ENCODE measurements at places on chromosomes 4 and X. TPM values are rescaled to one million over a fixed set of nuclear protein-coding genes. Genes with fewer than 3 reads are reported as not detected.

Gene UGT2A1
- total RNA-seq = not detected

- no peak for DNase-seq
These were observed 490.7 kb upstream of the PITX2 start for GRCh38 chr4:111113591-111113990.

GRCh38 chrX:69116077-69116476, 49.2 kb downstream of the PJA1 start:
- DNase-seq = no peak

- DNase-seq = no peak
These were observed 102.5 kb downstream of the FNIP2 start for GRCh38 chr4:158871335-158871724.

- no peak for DNase-seq
These were observed 408.6 kb downstream of the ADAM29 start for GRCh38 chr4:175326796-175327195.

DNA sequence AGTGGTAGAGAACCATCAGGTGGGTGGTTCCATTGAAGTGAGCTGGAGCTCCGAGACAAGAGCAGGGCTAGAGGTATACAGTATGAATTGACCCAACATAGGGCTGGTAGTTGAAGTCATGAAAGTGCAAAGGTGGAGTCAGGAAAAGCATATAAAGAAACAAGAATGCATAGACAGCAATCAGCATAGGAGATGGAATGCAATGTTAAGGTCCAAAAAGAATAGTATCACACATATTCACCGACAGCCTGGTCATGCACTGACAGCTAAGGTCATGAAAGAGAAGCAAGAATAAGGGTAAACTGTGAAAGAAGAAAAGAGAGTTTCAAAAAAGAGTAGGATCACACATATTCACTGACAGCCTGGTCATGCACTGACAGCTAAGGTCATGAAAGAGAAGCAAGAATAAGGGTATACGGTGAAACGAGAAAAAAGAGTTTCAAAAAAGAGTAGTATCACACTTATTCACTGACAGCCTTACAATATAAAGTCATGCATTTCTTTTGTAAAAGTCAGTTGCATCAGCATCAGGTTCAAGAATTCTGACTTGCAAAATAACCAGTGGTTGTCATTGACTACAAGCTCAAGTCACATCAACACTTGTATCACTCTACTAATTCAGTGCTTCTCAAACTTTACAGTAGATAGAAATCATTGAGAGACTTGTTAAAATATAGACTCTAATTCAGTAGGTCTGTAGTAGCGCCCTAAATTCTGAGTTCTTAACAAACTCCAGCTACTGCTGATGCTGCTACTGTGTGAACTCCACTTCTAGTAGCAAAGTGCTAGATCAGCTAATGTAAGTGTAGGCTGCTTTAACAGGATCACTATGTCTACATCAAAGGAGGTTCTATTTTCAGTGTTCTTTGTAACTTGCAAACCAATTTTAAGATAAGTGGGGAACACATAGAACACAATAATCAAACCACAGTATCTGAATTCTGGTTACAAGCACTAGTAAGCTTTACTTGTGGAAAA, 221.9 kb downstream of the PDGFC start:
- no peak for DNase-seq

DNA sequence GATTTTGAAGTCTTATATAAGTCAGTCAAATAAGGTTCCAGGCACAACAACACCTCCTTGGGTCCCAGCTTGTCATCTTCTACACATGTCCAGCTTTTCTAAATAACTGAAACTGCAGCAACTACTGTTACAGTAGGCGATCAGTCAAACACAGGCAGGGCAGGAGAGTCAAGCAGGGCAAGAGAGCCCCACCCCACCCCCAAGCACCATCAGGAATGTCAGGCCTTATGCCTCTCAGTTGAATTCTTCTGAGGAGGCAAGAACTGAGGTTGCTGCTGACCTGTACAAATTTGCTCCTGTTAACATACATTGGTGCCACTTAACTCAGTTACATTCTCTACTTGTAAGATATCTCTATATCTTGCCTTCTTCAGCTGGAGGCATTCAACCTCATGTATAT, 608.8 kb upstream of the PCDH10 start:
- DNase-seq = no peak

DNA sequence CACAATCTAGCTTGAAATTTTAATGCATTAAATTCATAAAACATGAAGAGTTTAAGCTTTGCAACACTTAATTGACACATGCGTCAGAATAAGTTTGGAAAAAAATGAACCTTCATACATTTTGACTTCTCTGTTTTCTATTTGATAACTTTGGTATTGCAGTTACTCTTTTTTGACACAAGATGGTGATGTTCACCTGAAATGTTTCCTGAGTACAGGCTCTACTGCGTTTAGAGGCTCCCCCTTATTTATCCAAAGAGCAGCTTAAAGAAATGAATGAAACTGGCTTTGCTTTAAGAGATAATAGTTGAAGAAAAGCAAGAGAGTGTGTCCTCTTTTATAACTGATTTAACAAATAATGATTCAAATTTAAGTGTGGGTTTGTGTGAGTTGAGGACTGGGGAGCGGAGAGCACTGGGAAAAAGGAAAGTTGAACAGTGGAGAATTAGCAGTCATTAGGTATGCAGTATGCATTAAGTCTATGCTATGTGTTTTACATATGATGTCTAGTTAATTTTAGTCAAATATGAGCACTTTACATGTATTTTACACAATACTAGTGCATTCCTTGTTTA, 180.6 kb upstream of the NUDT6 start:
- no peak for DNase-seq

DNA sequence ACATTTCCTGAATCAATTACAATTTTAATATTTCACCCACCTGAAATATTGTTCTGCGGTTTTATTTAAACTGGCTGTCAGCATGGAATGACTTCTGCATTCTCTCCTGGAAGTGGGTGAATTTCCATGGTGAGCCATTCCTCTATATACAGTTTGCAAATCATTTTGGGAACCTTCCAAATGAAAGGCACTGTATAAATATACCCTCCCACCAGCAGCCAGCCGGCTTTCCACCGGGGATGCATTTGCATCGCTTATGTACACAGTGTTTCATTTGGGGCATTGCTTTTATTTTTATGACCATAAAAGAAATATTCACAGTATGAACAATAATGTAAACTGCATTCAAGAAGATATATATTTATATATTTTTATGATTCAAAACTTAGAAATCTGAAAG, 4.7 kb upstream of the IL1RAPL1 start:
- DNase-seq = no peak

DNA sequence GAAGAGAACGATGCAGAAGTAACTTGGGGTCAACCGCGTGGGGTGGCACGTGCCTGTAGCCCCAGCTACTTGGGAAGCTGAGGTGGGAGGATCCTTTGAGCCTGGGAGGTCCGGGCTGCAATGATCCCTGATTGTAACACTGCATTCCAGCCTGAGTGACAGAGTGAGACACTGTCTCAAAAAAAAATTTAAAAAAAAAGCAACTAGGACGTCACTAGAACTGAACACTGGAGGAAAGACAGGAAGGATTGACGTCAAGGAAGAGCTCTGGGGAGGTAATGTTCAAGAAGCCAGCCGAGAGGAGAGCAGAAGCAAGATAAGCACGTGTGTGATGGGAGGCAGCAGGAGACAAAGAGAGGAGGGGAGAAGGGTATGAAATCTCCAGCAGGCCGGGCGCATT, 28.7 kb downstream of the S100G start:
- DNase-seq = no peak

Gene MAPK10
- 3.4 TPM for total RNA-seq

DNA sequence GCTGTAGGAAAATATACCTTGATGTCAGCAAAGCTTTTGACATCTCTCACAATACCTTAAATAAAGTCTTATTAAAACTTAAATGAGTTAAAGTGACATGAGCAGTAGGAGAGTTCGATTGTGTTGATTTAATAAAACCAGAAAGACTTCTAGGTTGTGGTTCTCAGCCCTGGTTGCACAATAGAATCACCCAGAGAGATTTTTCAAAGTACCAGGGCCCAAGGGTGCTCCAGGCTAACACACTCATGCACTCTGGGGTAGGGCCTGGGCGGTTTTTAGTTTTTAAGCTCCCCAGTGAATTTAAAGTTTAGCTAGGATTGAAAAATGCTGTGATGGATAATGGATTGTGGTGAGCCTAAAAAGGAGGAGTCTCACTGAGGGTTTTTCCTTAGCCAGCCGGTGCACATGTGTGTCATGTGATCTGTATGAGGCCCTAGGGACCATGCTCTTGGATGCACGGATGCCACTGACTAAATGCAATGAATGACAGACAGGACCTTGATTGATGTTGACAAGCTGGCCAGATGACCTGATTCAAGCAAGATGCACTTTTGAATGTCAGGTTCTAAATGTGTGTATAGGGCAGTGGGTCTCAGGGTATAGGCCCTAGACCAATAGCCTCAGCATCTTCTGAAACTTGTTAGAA, 185.0 kb downstream of the PTTG2 start:
- no peak for DNase-seq

GRCh38 chrX:38220415-38221390, at the start of gene SRPX:
Gene SRPX, minus strand, starts transcription at chrX:38220871. Its CDS starts 79 bp downstream, at chrX:38220792.
- peak; percentile 18 for DNase-seq

GRCh38 chrX:140715787-140716186, 6.2 kb downstream of the LINC00632 start:
- no peak for DNase-seq

GRCh38 chr4:89006307-89006706, 50.7 kb downstream of the FAM13A start:
- no peak for DNase-seq

DNA sequence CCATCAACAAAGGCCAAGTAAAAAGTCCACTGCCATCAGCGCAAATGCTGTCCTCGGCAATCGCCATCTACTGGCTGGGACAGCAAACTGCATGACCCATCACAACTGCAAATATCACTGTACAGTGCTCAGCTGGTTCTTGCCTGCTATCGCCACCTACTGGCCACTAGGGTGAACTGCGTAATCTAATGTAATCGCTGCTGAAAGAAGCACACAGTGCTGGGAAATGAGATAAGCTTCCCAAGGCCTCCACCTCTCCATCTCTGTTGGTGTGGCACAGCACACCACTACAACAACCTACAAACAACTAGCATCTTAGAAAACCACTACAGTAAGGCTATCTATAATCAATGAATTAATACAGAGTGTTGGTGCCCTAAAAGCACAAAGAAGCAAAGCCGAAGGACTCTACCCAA, 298.3 kb downstream of the TEX13A start:
- peak; percentile 44 for DNase-seq

DNA sequence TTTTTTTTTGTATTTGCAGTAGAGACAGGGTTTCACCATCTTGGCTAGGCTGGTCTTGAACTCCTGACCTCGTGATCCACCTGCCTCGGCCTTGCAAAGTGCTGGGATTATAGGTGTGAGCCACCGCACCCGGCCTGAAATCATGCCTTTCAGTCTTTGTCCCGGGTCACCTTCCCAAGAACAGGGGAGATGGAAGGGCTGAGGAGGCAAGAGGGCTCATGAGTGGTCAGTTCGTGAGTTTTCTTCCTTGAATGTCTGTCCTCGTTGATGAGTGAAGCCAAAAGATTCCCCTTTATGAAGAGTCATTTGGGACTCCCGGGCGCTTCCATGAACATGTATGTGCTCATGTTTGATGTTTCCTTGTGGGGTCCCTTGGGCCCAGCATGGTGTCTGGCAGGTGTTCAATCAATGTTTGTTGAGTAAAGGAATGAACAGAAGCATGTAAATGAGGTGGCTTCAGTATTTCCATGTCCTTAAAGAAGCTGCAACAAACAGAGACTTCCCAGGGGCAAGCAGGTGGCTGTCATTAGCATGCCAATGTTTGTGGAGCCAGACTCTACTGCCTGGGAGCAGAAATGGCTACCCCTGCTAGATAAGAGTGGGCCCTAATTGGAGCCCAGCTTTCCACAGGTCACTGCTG, 3.4 kb upstream of the SEPTIN6 start:
- DNase-seq = no peak

Gene ARHGAP36
- total RNA-seq = 0.42 TPM

Gene SSX2B
- not detected for total RNA-seq

- DNase-seq = peak; percentile 34
These were observed 82.9 kb downstream of the RTL5 start for GRCh38 chrX:72048510-72049455.

DNA sequence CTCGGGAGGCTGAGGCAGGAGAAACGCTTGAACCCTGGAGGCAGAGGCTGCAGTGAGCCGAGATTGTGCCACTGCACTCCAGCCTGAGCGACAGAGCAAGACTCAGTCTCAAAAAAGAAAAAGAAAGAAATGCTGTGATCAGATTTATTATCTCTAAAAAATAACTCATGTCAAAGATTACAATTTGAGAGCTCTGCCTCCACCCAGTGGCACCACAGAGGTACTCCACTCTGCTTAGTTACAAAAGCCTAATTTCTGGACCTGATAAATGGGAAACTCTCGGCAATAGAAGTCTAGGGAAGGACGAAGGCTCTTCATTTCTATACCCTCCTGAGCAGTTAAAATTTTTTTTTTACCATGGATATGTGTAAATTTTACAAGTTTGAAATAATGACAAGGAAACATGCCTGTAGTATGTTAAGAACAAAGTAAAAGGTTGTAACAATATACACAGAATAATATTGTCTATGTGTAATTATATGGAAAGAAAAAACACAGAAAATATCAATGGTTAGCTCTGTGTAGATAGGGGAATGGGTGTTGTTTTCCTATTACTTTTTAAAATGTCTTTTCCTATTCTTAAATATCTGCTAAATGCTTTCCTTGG, 149.8 kb downstream of the STIM2 start:
- DNase-seq = peak; percentile 55

Gene NOX1
- 103 TPM for total RNA-seq

Gene LRCH2
- 0.61 TPM for total RNA-seq

GRCh38 chr4:81211956-81212355, 3.1 kb downstream of the PRKG2 start:
- DNase-seq = no peak

- no peak for DNase-seq
These were observed 76.2 kb upstream of the CD99 start for GRCh38 chrX:2614911-2615310.

DNA sequence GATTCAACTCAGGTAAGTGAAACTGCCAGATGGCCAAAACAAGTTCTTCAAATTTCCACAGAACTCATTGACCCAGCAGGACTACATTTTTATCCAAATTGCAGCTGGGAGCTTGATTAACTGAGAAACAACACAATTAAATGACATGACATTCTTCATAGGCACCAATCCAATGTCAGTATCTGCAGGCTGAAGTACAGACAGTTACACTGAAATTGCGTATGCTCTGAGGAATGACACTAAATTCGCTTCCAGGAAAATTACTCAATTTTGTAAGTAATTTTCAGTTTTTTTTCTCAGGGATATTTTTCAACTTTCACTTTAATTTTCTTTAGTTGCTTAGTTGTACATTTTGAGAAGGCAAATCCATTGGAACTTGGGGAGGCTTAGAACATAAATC, 4.5 kb downstream of the C1GALT1C1 start:
- DNase-seq = no peak
